ENCODE measurements at places on chromosomes 1 and 21. TPM values are rescaled to one million over a fixed set of nuclear protein-coding genes. Genes with fewer than 3 reads are reported as not detected.
A peak's percentile ranks its signal among the peaks of the same experiment; 100 is the strongest.

DNA sequence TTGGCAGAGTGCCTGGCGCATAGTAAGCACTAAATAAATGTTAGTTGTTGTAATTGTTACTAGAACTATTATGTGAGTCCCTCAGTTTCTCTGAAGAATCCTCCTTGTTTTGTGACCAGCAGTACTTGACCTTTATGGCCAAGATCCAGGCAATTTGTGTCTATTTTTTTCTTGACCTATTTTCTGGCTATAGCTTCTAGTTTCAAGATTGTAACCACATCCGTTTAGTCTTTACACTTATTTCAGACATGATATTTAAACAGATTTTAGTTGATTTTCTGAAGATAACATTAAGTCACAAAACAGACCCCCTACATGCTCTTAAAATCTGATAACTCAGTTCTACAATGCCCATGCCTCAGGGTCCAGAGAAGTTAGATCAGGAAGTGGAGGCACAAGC is 50.3 kb downstream of the CDC7 start:
- no peak for DNase-seq

DNA sequence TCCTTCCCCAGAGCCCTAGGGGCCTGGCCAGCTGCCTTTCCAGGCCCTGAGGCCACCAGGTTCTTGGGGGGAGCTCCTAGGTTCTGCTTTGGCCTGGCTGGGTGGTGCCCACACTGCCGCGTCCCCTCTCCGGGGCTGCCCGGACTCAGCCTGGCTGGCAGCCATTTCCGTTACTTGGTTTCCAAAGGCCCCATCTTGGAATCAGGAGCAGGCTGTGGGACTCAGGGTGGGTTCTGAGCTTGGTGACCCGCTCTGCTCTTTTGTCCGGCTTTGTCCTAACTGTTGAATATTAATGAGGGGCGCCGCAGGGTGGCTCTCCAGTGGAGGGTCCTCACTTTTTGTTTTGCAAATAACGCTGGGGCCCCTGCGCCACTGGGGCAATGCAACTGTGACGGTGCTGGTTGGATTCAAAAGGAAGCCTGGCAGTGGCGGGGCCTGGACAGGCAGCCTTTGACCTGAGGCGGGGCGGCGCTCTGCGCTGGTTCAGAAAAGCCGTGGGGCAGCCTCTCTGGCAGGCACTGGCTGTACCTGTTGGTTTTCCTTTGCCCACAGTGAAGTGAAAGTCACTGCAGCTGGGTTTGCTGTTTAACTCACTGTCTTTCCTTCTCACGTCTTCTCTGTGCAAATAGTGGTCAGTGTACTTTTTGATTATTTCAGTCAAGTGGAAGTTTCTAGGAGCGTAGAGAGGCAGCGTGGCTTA is 20.2 kb downstream of the SKI start:
- DNase-seq, result no peak

DNA sequence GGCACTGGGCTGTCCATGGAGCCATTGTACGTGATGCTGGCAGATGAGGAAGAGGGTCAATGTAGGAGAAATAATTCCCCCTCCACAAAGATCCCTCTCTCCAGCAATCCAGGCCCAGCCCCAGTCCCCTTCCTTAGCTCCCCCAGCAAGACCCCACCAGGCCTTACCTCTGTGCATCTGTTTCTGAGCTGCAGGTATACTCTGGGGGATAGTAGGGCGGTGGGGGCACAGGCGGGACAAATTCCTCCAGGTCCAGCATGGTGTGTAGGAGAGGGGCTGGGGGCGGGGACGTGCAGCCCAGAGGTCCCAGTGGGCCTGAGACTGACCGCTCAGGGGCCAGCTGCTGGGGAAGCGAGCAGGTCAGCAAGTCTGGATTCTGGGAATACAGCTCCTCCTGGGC is 3.7 kb downstream of the ENTREP3 start:
- DNase-seq, result no peak

DNA sequence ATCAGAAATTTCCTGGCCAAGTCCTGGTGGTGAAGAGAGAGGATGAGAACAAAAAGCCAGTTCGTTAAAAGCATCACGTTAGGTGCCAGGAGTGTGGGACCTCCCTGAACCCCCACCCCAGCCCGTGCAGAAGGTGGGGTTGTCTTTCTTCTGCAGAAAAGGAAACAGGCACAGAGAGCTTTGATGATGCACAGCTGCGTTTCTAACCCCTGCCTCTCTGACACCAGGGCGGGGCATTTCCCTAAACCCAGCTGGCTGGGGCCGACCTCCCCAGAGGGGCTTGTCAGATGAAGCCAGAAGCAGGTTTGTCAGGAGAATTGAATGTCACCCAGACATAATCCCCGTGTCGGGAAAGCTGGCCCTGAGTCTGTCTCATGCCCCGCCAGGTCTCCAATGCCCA is 189.3 kb upstream of the EDN2 start:
- DNase-seq, result peak; percentile 35

GRCh38 chr1:33836911-33837310 is 27.0 kb upstream of the HMGB4 start:
- DNase-seq, result no peak

GRCh38 chr1:179599623-179600249 is 8.1 kb downstream of the TDRD5 start:
- DNase-seq, result no peak

DNA sequence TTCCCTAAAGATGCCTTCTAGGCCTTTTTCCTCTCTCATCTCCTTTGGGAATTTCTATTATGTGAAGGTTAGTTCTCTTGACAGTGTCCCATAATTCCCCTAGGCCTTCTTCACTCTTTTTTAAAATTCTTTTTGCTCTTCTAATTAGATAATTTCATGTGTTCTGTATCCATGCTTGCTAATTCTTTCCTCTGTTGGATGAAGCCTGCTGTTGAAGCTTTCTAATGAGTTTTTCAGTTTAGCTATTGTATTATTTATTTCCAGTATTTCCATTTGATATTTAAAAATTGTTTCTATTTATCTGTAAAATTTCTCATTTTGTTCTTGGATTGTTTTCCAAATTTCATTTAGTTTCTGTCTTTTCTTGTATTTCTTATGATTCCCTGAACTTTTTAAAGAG is 28.5 kb upstream of the FAM163A start:
- DNase-seq, result no peak

DNA sequence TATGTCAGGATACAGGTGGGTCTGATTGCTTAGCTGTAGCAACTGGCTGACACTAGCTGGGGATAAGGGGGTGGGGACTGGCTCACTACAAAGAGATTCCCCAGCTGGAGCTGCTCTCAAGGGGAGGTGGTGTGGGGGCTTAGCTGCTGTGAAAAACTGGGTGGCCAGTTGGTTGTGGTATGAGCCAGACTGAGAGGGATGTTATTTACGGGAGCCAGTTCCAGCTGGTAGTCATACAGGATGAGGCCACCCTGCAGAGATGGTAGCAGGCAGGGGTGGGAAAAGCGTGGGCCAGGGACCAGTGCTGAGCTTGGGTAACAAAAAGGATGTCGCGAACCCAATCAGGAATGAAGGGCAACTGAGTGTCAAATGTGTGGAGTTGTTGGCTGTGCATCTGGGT is 204.0 kb upstream of the C21orf91 start:
- no peak for DNase-seq

- DNase-seq, result no peak
Observed at GRCh38 chr1:210170220-210170619, 62.4 kb upstream of the SERTAD4 start.

DNA sequence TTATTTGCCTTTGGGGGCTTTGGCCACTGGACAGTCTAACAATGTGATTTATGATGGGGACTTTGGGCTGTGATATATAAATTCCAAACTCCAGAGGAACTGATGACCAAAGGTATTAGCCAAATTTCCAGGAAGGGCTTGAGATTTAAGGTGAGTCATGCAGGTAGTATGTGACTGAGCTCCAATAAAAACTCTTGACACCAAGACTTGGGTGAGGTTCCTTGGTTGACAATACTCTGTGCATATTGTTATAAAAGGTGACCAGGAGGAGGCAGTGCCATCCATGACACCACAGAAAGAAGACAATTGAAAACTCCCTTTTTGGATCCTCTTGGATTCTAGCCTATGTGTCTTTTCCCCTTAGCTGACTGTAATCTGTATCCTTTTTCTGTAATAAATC is 392.7 kb upstream of the LRRC7 start:
- no peak for DNase-seq

- DNase-seq, result no peak
Observed at GRCh38 chr1:147851149-147851548, 51.4 kb upstream of the GJA8 start.

GRCh38 chr1:195714248-195714647 is 894.0 kb downstream of the KCNT2 start:
- DNase-seq, result no peak

GRCh38 chr1:218425647-218426342 is 80.7 kb downstream of the TGFB2 start:
- no peak for DNase-seq

- DNase-seq, result peak; percentile 25
Observed at GRCh38 chr1:117754061-117754969, 148.5 kb downstream of the TENT5C start.

DNA sequence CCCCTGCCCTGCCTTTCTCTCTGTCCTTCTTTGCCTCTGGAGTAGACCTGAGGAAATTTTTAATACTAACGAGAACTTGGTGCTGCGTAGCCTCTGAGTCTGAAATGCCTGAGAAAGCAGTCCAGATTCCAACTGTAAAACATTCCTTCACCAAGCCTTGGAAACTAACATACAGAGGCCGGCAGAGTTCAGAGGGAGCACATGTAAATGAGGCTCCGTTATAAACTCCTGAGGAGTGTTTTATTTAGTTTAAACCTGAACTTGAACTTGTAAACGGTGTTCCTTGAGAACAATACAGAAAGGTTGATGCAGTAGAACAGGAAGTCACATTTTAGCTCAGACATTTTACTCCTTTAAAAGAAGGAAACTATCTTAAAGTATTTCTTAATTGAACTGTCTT is 280.7 kb downstream of the TM2D1 start:
- DNase-seq, result no peak

OR2T4 gene
- total RNA-seq, result not detected

TNFRSF14 gene
- 104 TPM for total RNA-seq

KCNA2 gene
- total RNA-seq, result 0.04 TPM

LMX1A gene
- total RNA-seq, result not detected

LCE1F gene
- total RNA-seq, result not detected

FAM78B gene
- total RNA-seq, result 0.74 TPM

SPATA21 gene
- total RNA-seq, result not detected

KCNJ9 gene
- 0.04 TPM for total RNA-seq

Measured in activated naive CD8-positive, alpha-beta T cell treated with anti-CD3 and anti-CD28 coated beads for 36 hours (primary cell).